ENCODE measurements at places on chromosomes 16 and 17.

GRCh38 chr17:80706463-80706867, 161.8 kb downstream of the RPTOR start:
- DNase-seq, result no peak

GRCh38 chr17:54256401-54256929, 433.7 kb downstream of the KIF2B start:
- DNase-seq, result no peak

DNA sequence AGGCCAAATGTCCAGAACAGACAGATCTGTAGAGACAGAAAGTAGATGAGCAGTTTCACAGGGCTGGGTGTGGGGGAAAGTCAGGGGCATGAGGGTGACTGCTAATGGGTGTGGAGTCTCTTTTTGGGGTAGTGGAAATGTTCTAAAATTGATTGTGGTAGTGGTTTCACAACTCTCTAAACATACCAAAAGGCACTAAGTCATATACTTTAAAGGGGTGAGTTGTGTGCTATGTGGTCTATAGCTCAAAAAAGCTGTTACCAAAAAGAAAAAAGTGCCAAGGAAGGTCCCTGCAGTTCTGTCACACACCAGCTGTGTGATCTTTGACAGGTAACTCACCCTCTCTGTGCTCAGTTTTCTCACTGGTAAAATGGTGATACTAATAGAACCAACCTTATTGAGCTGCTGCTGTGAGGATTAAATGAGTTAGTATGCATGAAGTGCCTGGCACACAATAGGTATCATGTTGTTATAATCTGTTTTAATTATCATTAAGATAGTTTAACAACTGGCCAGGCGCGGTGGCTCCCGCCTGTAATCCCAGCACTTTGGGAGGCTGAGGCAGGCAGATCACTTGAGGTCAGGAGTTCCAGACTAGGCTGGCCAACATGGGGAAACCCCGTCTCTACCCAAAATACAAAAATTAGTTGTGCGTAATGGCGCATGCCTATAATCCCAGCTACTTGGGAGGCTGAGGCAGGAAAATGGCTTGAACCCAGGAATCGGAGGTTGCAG, 10.3 kb downstream of the ITGAX start:
- no peak for DNase-seq

DNA sequence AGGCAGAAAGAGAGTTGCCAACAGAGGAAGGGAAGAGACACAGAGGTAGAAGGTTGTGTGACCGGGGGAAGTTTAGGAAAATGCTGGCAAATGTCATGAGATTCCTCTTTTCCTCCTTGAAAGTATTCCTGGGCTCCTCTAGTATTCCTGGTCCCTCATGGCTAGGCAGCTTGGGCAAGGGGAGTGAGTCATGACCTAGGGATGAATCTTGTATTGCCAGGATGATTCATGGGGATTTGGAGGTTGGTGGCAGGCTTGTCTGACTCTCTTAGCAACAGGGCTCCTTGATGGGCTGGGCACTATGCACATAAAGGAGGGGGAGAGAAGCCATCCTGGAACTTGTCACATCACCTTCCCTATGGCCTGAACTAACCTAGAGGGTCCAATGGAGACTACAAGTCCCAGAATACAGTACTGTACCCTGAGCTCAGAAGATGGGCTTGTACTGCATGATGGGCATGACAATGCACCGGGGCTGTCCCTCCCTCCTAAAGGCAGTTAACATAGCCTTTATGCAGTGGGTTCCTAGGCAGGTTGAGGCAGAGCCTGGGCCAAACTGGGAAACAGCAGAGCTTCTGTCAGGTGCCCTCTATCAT, 2.1 kb upstream of the SEZ6 start:
- DNase-seq, result no peak

DNA sequence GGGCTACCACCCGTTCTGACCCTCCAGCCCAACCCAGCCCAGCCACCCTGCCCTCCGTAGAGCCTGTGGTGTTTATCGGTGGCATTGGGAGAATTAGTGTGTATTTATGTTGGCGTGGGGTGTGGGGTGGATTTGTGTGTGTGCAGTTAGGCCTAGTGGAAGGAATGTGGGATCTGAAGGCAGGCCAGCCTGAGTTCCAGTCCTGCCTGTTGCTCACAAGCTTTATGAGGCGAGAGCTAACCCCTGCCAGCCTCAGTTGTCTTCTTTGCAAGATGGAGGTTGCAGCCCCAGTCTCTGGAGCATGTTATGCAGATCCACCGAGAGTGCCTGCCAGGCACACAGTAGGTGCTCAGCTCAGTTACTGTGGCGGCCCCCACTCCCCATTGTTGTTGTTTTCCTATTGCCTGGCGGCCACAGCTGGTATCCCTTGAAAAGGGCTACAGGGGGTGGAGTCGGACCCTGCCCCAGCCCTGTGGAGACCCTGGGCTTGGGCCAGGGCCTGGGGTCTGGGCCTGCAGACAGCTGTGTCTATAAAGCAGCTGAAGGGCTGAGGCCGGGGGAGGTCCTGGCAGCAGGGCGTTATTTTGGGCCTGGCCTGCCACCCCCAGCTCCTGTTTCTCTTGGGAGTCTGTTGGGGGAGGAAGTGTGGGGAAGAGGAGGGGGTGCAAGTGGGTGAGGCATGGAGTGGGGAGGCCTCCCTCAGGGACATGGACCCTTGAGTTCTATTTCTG, 5.1 kb downstream of the ERBB2 start:
- DNase-seq, result peak; percentile 52

DNA sequence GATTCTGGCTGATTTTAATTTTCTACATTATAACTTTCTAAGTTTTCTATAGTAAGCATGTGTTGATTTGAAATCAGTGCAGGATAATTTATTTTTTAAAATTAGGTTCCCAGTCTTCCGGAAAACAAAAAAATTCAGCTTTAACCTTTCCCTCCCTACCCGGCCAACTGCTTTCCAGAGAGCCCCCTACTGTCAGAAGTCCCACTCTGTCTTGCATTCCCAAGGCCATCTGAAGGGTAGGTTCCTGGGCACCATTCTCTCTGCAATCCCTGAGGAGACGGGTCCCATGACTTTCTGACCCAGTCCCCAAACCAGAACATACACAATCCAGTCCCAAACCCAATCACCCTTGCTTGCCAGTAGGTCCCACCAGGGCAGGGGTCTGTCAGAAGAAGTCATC, 200.3 kb downstream of the CYLD start:
- DNase-seq, result no peak

GRCh38 chr17:39913989-39914388, 4.4 kb downstream of the GSDMB start:
- DNase-seq, result no peak

DNA sequence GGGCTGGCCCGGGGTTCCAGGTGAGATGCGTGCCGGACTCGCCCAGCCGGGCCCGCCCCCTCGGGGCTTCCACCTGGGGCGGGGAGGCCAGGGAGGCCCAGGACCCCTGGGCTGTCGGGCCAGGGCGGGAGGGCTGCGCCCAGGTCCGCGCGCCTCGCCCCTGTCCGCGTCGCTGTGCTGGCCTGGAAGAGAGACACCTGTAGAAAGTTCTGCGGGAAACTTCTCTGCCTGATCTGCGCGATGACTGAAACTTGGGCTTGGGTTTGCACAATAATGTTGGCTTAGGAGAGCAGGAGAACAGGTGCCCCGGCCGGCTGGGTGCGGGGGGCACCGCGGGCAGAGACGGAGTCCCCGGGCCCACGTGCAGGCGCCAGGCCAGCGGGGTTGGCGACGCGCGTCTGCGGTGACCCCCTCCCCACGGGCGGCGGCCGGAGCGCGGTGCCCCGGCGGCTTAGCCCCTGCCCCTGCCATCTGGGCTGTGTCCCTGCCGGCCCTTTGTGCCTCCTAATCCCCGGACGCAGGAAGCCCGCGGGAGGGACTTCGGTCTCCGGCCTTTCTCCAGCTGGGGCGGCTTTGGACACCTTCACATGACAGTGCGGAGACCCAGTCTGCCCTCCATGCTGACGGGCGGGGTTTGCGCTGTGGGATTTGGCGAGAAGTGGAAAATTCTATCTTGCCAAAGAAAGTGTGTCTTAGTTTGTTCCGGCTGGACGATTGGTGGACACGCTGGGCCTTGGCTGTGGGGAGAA, 483 bp downstream of the LLGL2 start:
- no peak for DNase-seq

DNA sequence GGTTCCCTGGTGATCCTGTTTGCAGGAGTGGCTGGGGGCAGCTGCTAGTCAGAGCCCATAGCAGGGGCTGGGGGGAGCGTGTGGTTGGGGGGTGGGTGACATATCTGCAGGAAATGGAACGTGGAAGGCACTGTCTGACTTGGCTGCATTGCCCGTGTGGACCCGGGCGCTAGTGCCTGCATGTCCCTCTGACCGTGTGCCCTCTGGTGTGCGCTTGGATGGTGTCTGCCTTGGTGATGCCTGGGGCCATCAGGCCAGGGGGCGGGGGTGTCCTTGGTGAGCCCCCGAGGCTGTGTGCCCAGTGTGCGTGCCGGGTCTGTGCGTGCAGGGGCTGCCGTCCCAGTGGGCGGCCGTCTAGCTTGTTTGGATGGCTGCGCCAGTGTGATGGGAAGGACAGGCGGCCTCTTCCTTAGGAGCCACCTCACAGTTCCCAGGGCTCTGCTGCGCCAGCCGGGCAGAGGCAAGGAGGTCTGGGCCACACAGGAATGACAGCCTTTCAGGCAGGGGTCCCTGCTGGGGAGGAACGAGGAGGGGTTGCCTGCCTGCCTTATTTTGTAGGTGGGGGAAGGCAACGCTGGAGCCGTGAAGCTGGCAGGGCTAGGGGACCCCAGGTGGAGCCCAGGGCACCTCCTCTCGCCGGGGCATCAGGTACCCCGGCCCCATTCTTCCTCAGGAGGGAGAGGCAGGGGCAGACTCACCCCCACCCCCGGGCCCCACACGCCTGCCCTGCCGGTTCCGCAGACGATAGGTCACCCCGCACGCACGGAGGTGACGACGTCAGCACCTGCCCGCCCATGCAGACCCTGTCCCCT, 693 bp downstream of the NDRG4 start:
- DNase-seq, result peak; percentile 44

GRCh38 chr17:63440127-63440769, 5.9 kb downstream of the CYB561 start:
- DNase-seq, result no peak

DNA sequence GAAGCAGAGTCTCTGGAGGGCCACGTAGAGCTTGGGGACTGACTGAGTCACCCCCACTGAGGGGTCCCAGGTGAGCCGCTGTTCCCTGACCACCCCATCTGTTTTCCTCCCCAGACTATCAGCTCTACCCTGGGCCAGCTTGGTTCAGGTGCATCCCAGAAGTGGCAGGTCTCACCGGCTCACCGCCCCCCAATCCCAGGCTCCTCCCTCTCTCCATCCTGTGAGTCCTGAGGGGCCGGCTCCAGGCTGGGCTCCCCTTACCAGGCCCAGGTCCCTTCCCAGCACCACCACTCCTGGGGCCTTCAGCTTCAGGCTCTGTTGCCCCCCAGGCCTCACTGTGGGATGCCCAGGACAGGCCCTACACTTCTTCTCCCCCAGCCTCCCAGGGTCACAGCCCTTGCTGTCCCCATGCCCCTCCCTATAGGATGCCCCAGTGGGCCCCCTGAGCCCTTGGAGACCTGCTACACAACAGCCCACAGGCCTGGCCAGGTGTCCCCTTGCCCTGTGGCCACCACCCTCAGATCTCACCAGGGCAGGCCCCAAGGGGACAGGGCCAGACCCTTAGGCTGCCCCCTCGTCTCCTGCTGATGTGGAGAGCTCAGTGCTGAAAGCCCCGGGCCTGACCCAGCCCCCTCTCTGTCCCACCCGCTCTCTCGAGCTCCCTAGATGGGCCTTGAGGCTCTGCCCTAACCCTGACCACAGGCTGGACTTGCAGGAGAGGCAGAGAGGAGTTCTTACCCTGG, 40.4 kb downstream of the TNFRSF13B start:
- no peak for DNase-seq

- DNase-seq, result no peak
These were observed 1.6 kb upstream of the PECAM1 start for GRCh38 chr17:64392300-64392699.

DNA sequence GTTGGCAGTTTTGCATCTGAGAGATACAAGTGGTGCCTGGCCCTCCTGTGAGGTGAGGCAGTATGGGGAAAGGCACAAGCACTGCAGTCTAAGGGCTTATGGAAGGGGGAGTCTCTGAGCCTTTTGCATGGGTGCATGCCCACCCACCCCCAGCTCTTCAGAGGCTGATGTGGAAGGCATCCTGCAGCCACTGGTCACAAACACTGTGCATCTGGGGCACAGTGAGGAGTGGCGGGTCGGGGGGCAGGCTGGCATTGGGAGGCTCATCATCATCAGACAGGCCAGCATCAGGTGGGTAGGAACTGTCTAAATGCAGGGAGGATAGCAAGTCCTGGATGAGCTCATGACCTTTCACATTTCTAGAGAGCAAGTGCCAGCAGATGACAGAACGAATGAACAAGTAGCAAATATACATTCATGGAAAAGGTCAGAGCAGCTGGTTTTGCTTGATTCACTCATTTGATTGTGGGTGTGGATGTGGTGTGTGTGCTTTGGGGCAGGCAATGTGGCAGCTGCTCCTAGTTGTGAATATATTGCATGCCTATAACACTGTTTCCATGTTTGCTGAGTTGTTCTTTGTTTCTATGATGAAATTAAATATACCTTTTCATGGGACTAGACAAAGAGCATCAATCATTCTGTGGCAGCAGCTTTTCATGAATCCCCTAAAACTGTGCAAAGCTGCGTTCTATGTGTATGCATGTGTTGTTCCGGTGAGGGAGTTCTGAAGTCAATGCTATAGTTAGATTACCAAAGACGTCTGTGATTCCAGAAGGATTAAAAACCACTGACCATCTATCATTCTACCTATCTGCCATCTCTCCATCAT, 29.2 kb downstream of the TRIM25 start:
- no peak for DNase-seq

- DNase-seq, result peak; percentile 94
These were observed 169.9 kb upstream of the MAF start for GRCh38 chr16:79770244-79771064.

GRCh38 chr16:50485232-50485631, 63.0 kb upstream of the NKD1 start:
- DNase-seq, result no peak

DNA sequence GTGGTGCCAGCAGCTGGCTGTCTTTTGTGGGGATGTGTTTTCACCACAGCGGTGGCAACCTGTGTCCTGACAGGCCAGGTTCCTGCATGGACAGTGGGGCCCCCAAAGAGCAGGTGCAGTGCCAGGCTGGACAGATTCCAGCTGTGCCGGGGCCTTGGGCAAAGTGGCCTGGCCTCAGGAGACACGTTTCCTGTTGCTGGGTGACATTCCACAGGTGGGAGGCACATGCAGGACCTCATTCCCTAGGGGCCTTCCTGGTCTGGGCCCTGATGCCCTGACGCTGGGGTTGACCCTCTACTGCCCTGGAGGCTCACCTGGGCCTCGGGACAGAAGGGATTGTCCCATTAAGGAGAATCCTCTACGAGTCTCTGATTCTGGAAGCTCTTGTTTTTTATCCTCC, 182.4 kb downstream of the RAB11FIP4 start:
- DNase-seq, result no peak

DNA sequence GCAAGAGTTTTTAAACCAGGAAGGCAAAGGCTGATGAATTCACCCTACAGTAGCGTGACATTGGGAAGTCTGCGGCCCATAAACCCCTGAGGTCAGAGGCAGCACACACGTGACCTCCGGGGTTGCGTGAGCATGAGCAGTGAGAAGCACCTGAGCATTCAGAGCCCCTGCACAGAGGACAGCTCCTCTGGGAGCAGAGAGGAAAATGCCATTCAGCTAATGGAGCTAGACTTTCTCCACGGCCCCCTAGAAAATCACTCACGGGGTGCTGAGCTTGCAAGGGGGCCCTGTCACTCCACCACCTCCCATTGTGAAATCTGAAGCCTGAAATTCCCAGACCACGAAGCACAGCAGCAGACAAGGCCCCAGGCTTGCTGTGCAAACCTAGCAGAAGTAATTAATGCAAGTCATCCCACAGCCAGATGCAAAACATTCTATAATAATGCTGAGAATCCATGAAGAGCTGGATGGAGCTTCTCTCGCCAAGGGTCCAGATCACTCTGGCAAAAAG, 114.9 kb upstream of the RCVRN start:
- DNase-seq, result peak; percentile 17
